ENCODE measurements at places on chromosomes 4 and X.

DNA sequence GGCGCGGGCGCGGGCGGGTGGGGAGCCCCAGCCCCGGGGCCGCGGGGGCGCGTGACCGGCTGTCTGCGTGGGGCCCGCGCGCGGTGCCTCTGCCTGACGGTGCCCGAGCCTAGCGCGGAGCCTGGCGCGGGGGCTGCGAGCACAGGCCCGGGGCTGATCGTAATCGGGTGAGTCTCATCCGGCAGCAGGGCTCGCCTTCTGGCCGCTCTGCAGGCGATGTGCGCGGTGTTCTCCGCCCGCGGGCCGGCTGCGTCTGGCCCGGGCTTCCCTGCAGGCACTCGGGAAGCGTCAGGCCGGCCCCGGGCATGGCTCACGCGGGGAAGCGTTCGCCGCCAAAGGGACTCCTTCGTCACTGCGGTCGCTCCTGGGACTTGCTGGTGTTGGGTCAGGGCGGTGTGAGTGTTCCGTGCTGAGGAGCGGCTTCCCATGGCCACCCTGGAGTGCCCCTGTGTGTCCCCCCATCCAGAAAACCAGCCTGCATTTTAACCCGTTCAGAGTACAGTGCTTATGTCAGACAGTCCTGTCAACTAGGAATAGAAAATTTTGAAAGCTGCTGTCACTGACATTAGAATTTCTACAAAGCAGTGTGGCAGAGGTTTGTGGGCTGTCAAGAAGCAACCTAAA lies 40.6 kb downstream of the FAM149A start:
- DNase-seq, result peak; percentile 60

GRCh38 chr4:184762100-184762499 lies 28.2 kb upstream of the CENPU start:
- DNase-seq, result no peak

DNA sequence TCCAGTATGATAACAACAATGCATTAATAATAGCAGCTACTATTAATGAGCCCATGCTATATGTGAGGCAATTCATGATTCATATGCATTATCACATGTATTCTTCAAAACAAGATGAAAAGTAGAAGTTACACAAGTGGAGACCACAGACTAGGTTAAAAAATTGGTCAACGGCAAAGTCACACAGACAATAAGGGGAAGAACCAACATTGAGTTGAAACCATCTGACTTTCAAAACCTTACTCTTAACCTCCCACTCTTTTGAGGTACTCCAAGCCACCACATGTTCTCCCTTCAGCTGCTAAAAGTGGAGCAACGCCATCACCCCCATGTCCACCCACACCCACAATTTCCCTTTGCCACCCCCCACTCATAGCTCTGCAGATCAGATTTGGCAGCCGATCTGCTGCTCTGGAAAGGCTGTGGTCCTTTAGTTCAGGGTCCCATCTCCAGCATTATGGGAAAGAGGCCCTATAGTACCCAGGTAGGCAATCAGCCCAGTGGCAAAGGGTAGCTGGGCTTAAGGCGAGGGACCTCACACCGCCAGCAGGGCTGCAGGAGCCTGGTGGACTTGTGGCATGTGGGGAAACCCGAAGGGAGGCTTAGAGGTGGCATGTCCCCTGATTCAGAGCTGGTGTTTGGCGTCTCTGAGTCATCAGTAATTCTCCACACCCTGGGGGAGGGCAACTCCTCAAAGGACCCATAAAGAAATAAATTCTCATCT lies 33.5 kb upstream of the CYBB start:
- DNase-seq, result no peak

DNA sequence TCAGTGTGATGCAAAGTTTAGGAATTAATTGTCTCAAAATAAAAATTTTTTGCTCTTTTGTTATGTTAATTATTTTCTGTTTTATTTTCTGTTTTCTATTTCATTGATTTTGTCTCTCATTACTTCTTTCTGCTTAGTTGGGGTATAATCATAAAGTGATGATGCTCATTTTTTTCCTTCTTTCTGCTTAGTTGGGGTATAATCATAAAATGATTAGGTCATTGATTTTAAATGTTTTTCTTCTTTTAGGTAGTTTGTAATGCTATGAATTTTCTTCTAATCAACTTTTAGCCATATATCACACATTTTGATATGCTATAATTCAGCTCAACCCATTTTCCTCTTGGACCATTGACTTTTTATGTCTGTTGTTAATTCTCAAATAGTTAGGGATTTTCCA lies 43.7 kb downstream of the NEUROG2 start:
- DNase-seq, result no peak

- no peak for DNase-seq
These were observed 8.7 kb downstream of the KLHL4 start for GRCh38 chrX:87526281-87526680.

DNA sequence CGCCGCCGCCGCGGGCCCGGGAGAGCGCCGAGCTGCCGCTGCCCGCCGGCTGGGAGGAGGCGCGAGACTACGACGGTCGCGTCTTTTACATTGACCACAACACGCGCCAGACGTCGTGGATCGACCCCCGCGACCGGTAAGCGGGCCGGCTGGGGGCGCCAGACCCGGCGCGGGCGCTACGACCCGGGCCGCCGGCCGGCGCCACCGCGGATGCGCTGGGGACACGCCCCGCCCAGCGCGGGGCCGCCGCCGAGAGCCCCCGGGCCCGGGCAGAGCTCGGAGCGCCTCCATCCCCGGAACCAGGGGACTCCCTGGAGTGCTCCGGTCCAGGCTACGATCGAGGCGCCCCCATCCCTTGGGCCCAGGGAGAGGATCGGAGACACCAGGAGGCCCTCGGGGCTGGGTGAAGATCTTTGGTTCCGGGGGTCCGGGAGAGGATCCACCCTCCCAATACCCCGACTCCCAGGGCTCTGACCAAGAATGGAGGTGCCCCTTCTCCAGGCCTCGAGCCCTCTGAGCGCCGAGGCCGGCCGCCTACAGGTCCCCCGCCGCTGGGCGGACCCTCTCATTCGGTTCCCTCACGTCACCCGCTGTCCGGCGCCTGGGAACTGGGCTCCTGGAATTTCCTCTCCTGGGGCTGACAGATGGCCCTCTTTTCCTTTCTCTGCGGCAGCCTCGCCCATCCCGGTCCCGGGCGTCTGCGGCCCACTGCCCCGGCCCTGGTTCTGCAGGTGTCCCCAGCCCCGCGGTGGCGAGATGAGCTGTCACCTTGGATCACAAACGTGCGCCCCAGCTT lies 48.8 kb downstream of the CLDN34 start:
- peak; percentile 39 for DNase-seq

GRCh38 chr4:162162672-162163071 lies 1.1 kb downstream of the FSTL5 start:
- DNase-seq, result no peak

DNA sequence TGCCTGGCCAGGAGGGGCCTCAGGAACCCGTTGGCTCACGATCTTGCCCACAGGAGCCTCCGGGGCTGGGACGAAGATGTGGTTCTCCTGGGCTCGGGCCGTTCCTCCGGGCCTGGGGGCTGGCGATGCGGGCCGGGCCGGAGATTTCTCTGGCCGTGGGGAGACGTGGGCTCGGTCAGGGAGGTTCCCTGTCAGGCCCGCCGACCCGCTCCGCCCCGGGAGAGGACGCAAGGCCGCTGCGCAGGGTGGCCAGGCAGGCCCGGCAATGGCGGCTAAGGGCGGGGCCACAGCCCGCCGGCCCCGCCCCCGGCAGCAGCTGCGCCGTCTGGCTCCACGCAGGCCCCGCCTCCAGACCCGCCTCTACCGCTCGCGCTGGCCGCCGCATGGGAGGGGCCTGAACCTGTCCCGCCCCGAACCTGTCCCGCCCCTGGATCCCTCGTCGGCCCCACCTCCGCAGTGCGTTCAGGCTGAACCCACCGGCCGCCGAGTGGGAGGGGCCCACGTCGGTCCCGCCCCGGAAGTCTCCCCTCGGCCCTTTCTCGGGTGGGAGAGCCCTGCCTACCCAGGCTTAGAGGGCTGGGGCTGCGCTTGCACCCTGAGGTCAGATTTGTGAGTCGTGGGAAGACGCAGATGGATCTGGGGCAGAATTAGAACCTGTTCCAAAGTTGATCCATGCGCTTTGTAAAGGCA lies at the start of gene FAM3A:
TSS of gene FAM3A (minus strand) at position 267 of the 690 bp plus-strand sequence. CDS start 460 bp downstream, outside the sequence.
- peak; percentile 92 for DNase-seq

- DNase-seq, result no peak
These were observed at the start of gene C4orf46 for GRCh38 chr4:158671665-158671914. Gene C4orf46, minus strand, starts transcription at chr4:158671887. Its CDS starts 86 bp downstream, at chr4:158671801.

DNA sequence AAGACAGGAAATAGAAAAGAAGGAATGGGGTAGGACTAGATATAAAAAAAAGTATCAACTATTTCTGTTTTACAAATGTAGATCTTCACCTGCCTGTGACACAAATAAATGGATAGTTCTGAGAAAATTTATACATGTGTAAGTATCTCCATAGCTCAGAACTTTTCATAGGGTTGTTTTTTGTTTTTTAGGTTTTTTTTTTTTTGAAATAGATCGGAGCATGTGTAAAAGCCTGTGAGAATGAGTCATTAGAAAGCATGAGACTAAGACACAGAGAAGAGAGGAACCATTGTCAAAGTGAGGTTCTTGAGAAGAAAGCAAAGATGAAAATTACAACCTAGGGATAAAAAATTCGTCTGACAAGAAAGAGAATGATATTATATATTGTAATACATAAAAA lies 481.6 kb downstream of the PABPC4L start:
- DNase-seq, result no peak

- DNase-seq, result no peak
These were observed 73.9 kb downstream of the SORBS2 start for GRCh38 chr4:185738038-185738552.

All from endothelial cell (in vitro differentiated cells).